ENCODE measurements at places on chromosomes 7 and 10. TPM values are rescaled to one million over a fixed set of nuclear protein-coding genes. Genes with fewer than 3 reads are reported as not detected.
A peak's percentile ranks its signal among the peaks of the same experiment; 100 is the strongest.

GRCh38 chr10:100713049-100713858 lies 32.1 kb upstream of the PAX2 start:
- peaks cover 100% of the 10 kb centered on the region for H3K27me3 ChIP-seq
- H3K4me3 ChIP-seq: peak overlapping the region; percentile 76
- H3K4me1 ChIP-seq: peaks cover 24% of the 10 kb centered on the region
- no peak overlapping the region for H3K27ac ChIP-seq
- no peak for DNase-seq
- no peaks in the 10 kb centered on the region for H3K36me3 ChIP-seq

- H3K36me3 ChIP-seq: no peaks in the 10 kb centered on the region
- no peak overlapping the region for H3K4me3 ChIP-seq
- no peak overlapping the region for H3K27ac ChIP-seq
- H3K27me3 ChIP-seq: peaks cover 83% of the 10 kb centered on the region
Observed at GRCh38 chr7:128351296-128352152, 7.8 kb upstream of the RBM28 start.

Gene ASAH2
- 2.3 TPM for total RNA-seq

DNA sequence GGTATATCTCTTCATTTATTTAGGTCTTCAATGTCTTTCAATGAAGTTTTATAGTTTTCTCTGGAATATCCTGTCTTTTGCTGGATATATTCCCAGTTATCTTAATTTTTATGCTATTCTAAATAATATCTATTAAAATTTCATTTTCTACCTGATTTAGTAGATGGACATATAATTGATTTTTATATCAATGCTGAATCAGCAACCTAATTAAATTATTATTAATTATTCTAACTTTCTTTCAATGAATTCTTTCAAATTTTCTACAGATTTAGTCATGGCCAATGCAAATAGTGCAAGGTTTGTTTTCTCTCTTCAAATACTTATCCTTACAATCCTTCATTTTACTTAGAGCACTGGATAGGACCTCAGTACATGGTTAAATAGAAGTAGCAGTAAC lies 56.8 kb downstream of the DENND11 start:
- no peak overlapping the region for H3K27ac ChIP-seq
- H3K4me1 ChIP-seq: peaks cover 12% of the 10 kb centered on the region
- no peak for DNase-seq
- H3K36me3 ChIP-seq: peaks cover 11% of the 10 kb centered on the region

- DNase-seq: no peak
- H3K27me3 ChIP-seq: peaks cover 74% of the 10 kb centered on the region
- no peaks in the 10 kb centered on the region for H3K36me3 ChIP-seq
- no peak overlapping the region for H3K4me3 ChIP-seq
Observed at GRCh38 chr7:25574828-25575227, 346.5 kb upstream of the NPVF start.

- H3K36me3 ChIP-seq: no peaks in the 10 kb centered on the region
- no peak overlapping the region for H3K27ac ChIP-seq
Observed at GRCh38 chr10:109956454-109957091, 33.3 kb upstream of the XPNPEP1 start.

Gene LBX1
- total RNA-seq: not detected

Gene EBLN1
- total RNA-seq: not detected
